ENCODE measurements at places on chromosomes 7 and 10.

DNA sequence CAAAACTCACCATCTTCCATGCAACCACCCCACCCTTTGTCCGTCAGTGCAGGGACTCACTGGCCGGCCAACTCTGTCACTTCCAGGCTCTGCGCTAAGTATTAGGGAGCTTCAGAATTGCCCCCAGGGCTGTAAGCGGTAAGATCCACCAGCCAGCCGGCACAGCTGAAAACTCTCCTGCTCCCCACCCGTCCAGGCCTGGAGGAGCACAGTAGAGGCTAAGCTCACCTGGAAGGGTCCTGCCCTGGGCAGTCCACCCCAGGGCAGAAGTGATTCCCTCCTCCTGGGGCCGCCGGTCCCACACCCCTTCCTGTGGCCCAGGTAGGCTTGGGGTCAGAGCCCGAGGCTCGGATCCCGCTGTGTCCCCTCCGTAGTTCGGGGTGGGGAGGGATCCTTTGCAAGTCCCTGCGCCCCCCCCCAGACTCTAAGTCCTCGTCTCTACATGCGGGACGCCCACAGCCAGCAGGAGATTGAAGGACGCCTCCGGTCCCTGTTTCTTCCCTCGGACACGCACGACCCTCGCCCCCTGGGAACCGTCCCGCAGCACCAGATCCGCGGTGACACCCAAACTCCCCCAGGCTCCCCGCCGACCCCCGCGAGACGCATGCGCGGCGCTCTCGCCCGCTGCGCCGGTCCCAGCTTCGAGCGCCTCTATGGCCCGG is 138.9 kb downstream of the ARHGAP22 start:
- DNase-seq: no peak

- no peak for DNase-seq
Measured at GRCh38 chr7:126524967-126525366, 727.8 kb downstream of the GRM8 start.

DNA sequence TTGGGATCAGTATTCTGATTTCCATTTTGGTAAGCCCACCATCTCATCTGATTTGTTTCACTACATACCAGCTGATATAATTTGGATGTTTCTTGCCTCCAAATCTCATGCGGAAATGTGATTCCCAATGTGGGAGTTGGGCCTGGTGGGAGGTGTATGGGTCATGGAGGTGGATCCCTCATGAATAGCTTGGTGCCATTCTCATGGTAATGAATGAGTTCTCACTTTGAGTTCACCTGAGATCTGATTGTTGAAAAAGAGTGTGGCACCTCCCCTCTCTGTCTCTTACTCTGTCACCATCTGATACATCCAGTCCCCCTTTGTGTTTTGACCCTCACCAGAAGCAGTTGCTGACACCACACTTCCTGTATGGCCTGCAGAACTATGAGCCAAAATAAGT is 347.3 kb downstream of the ARL4A start:
- no peak for DNase-seq

GRCh38 chr10:12717981-12718707 is 283.4 kb downstream of the CCDC3 start:
- no peak for DNase-seq

DNA sequence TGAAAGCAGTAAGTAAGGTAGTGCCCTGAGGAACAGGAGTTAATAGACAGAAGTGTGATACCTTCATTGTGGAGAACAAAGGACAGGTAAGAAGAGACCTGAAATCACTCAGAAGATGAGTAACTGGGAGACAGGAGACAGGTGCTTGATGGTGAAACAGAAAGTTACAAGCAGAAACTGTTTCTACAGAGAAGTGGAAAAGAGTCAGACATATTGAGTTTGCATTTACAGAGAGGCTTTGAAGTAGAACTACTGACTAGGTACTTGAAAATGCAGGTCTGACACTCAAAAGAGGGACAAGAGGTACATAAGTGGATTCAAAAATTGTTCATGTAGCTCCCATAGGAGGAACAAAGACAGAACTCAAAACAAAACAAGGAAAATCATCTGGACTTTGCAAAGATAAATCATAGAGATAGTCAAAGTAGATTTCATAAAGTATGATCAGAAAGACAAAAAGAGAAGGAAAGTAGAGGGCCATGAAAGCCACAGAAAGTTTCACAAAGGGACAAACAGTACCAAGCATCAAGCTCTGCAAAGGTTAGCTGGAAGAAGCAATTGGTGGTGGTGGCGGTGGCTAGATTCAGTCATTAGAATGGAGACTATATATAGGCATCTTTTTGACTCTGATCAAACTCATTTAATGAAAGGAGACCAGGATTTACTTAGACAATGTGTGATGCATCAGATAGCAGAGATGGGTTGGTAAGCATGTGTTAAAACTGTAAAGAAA is 198.4 kb downstream of the PCLO start:
- DNase-seq: no peak

GRCh38 chr10:17756557-17757217 is 4.7 kb downstream of the TMEM236 start:
- no peak for DNase-seq

DNA sequence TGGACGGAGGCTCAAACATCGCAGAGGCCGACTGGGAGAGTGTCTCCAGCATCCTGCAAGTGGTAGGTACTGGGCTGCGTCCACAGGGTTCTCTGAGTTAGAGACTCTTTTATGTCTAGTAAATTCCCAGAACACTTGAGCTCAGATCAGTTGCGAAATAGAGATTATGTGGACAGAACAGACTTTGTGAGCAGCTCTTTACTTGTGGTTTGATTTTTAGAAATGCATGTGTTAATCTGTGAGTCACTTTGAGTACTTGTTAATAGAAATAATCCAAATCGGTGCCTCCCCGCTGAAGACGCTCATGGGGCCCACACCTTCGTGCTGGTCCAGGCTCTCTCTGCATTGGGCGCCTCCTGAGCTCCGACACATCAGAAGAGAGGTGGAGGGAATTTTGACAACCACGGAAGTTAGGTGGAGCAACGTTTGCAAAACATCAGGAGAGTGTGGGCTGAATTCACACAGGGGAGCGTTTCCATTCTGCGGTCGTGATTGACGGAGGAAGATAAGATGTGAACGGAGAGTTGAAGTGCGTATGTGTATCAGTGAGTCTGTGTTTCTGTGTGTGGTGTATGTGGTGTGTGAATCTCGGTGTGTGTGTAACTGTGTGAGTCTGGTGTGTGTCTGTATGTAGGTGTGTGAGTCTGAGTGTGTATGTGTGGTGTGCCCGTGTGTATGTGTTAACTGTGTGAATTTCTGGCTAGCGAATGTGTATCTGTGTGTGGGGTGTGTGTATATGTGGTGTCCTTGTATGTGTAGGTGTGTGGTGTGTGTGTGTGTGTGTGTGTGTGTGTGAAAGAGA is 32.1 kb downstream of the PFKP start:
- DNase-seq: no peak

- no peak for DNase-seq
Measured at GRCh38 chr10:86261941-86262687, 104.5 kb downstream of the GRID1 start.

- DNase-seq: no peak
Measured at GRCh38 chr10:13911821-13912520, 325.2 kb downstream of the PRPF18 start.

DNA sequence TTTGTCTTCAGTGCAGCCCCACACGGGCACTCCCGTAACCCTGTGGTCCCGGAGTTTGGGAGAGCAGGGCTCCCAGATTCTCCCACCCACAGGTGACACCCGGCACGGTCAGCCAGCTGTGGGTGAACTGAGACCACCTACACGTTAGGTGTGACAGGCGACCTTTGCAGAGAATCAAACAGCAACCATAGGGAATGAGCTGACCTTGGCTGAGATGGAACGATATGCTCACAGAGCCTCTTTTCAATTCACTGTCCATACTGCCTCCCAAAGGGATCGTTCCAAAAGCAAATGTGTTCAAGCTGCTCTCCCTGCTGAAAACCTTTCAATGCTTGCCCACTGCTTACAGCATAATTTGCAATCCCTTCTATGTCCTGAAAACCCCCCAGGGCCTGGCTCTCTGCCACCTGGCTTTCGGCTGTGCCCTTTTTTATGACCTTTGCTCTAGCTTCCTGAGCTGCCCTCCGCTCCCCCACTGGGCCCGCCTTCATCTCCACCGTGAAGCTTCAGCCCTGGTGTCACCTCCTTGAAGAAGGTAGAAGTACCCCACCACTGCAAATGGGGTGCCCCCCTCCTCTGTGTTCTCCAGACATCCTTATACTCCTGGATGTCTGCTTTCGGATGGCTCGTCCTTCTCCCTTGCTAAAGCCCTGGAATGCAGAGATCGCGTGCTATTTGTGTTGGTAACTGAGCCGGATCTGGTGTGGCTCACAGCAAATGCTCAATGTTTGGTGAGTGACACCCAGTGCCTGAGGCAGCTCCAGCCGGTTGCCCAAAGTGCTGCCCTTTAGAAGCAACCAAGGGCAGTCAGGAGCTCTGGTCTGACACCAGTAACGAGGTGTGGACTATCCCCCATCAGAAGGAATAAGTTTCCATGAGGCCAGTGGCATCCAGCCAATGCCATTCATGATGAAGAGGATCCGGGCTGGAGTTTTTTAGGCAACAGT is 90.4 kb downstream of the KIAA1549 start:
- peak; percentile 71 for DNase-seq

DNA sequence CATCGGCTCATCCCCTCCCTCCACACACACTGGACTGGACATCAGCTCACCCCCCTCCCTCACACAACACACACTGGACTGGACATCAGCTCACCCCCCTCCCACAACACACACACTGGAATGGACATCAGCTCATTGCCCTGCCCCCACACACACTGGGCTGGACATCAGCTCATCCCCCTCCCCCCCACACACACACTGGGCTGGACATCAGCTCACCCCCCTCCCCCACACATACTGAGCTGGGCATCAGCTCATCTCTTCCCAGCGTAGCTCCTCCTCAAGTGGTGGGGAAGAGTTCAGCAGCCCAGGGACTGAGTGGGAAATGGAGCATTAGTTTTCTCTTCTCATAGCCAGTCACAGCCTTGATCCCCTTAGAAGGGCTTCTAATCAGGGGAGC is 58.1 kb upstream of the WDR11 start:
- DNase-seq: no peak

DNA sequence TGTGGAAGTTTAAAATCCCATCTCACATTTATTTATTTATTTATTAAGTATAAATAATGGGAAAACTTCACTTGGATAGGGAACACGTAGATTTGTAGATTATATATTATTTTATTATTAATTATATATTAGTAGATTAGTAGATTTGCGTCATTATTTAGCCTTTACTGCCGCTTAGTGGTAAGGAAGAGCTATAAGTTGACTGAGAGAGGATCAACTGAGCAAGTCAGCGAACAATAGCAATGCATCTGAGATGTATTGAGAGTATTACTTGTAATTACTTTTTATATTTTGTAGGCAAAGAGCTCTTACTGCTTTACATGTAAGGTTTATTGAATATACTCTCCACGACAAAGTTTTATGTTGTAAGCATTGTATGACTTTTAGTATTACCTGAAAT is 244.5 kb upstream of the ANKRD30A start:
- DNase-seq: no peak

DNA sequence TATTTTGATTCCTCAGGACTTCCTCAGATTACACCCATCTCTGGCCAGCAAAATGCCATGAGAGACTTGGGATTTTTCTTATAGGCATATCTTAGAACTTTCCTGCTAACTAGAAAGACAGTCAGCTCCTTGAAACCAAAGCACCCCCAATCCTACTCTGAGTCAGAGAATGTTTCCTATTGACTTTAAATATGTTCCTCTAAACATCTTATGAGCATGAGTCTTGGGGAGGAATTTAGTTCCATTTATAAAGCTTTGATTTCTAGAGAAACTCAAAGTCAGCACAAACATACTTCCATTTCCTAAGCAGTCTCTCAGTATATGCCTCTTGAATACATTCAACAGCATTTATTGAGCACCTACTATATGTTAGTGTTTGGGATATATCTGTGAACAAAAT is 128.5 kb downstream of the INHBA start:
- no peak for DNase-seq

- no peak for DNase-seq
Measured at GRCh38 chr7:129958643-129959470, 6.1 kb upstream of the UBE2H start.

DNA sequence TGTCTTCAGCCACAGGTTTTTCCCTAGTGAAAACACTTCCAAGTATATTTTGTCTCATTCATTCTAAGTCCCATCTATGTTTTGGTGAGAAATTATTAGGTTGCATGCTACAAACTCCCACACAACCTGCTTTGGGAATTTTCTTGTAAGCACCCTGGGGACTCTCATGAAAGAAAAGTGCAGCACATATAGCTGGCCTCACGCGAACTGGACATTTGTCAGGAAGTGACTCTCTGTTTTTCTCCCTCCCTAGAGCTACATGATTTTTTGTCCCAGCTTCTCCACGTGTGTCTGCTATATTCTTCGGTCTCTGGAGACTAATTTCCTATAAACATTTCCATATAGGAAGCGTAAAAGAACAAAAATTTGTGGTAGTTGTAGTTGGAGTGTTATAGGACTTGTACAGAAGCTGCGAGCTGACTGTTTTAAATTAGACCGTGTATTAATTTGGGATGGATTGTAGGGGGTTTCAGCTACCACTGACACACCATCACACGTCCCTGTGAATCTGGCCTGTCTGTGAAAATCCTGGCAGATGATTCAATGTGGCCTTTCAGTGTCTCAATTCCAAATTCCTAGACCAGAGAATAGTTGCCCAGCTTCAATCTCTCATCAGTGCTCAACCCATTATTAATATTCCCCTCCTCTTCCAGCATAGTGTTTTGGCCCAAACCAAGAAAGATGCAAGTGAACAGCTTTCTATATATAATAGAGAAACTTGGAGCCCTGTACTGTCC is 40.2 kb downstream of the ARL4A start:
- DNase-seq: no peak

- peak; percentile 41 for DNase-seq
Measured at GRCh38 chr10:17430647-17431355, 23.6 kb downstream of the ST8SIA6 start.
